ENCODE measurements at places on chromosomes 12 and 14.
A peak's percentile ranks its signal among the peaks of the same experiment; 100 is the strongest.

GRCh38 chr14:68513838-68514607, 278.8 kb downstream of the ZFP36L1 start:
- no peak for DNase-seq

DNA sequence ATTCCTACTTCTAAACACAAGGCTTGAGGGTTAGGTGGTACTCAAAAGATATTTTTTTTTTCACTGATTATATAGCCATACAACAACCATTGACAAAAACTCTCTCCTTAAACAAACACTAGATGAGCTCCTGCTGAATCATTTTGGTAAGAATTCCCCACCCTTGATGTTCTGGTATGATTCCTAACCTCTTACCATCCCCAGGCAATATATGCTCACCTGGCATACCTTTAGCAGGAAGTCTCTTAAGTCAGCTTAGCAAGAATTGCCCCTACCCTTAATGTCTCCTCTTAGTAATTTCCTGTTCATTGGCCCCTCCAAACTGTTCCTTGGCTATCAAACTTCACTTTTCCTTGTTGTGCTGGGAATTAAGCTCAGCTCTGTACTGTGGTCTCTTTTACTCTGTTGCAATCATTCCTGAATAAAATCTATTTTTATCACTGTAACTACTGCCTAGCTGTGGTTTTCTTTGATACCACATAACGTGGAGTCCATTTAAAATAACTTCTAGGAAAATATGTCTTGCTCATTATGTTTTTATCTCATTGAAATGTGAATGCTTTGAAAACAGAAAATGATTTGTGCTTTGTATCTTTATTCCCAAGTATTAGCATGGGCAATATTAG, 712.6 kb downstream of the SLC16A7 start:
- DNase-seq: no peak

GRCh38 chr12:87266305-87266704, 762.9 kb downstream of the C12orf50 start:
- peak; percentile 21 for DNase-seq

GRCh38 chr14:38127784-38128183, 79.9 kb upstream of the SSTR1 start:
- DNase-seq: no peak

DNA sequence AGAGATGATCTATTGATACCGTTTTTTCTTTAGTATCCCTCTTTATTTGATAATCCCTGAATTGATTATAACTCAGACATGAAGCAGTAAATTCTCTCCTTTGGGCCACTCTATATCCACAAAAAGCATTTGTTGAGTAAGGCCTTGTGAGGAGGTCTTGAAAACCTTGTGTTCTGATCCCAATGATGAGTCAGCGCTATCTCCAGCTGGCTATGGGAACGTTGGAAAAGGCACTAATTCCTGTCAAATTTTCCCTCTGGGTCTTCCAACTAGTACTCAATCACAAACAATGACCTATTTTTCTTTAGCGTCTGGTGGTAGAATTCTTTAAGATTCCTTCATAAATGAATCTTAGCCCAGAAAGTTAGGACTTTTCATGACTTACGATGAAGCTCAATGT, 168.4 kb upstream of the LRIG3 start:
- peak; percentile 47 for DNase-seq

GRCh38 chr12:108967869-108968540, 52.9 kb downstream of the SVOP start:
- DNase-seq: no peak

GRCh38 chr12:66287275-66287674, 15.0 kb upstream of the HELB start:
- DNase-seq: no peak

GRCh38 chr12:76340680-76341435, 7.4 kb downstream of the BBS10 start:
- DNase-seq: no peak

GRCh38 chr14:54446161-54446693, 5.1 kb upstream of the CNIH1 start:
- DNase-seq: peak; percentile 23
